ENCODE measurements at places on chromosomes 16 and 17.

GRCh38 chr16:726438-727290, at the start of the genes CCDC78 and HAGHL:
Gene CCDC78 (minus strand): TSS chr16:726443. CDS start chr16:726367, 76 bp downstream.
Gene HAGHL (plus strand): TSS chr16:727106. CDS start chr16:727510, 404 bp downstream.
- no peak for DNase-seq

DNA sequence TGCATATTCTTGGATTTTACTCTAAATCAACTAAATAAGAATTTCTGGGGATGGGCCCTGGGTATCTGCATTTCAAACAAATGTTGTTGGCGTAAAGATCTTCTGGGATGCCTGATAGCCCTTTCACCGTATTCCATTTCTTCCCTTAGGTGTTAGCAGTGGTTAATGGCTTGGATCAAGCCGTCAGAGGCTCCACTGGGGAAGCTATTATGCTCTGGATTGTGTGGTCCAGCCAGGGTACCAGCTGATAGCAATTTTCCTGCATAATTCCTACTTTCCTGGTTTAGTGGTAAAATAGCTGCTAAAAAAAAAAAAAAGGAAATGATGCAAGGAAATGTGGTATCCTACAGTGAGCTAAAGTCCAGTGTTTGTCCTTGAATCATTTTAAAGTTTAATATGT, 365.1 kb downstream of the CDH8 start:
- no peak for DNase-seq

DNA sequence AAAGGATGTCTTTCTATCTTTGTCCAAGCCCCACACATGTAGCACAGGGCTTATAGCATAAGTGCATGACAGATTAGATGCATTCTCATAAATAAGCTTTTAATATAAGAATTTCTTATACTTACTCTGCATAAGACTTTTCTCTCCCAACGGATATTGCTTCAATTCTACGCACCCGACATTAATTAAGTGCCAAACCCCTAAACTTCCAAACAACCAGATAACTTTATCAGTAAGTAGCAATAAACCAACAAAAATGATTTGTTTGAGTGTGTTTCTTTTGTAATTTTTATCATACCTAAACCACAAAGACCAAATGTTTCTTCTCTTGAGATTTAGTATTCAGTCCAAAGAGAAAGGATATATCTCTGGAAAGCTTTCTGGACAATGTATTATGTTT, 391.5 kb downstream of the CDH8 start:
- no peak for DNase-seq

DNA sequence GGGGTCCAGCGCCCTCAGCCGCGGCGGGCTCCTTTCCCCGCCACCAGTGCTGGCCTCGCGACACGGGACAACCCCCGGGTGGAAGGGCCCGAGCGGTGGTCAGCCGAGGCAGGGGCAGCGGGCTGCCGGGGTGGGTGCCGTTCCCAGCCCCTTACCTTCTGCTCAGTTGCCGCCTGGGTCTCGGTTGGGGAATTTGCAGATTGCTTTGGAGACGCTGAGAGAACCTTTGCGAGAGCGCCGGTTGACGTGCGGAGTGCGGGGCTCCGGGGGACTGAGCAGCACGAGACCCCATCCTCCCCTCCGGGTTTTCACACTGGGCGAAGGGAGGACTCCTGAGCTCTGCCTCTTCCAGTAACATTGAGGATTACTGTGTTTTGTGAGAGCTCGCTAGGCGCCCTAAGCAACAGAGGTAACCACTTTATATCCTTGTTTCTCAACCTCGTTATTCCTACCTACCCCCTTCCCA, 381 bp downstream of the CTNS start:
- no peak for DNase-seq

DNA sequence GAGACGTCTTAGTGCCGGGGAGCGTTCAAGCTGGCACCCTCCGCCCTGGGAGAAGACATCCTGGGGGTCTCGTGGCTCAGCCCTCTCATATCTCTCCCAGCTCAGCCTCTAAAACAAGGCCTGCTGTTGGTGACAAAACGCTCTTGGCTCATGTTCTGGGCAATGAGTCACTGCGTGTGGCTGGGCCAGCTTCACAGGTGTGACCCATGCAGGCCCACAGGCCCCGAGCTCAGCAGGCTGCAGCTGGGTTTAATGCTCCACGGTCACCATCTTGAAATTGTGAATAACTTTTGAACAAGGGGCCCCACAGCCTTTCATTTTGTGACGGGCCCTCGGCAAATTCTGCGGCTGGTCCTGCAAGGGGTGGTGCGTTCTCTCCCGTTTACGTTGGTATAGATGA, 22.4 kb downstream of the GAA start:
- no peak for DNase-seq

DNA sequence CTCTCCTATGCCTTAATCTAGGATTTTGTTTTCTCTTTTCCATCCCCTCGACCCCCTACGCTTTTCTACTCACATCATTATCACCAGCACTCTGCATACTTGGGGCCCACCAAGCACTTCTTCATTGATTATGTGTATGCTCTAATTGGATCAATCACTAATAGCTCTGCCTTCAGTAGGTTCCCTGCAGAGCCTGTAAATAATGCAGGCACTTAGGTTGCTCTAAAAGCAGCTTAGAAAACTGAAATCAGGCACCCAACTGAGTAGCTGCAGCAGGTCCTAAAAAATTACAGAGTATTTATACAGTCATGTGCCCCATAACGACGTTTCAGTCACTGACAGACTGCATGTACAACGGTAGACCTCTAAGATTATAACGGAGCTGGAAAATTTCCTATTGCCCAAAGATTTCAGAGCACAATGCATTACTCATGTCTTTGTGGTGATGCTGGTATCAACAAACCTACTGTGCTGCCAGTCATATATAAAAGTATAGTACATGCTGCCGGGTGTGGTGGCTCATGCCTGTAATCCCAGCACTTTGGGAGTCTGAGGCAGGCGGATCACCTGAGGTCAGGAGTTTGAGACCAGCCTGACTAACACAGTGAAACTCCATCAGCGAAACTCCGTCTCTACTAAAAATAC, 280.4 kb downstream of the HS3ST3B1 start:
- DNase-seq: no peak
